Naive thymus-derived CD4-positive, alpha-beta T cell (primary cell): ENCODE measurements at places on chromosomes 3 and 15. TPM values are rescaled to one million over a fixed set of nuclear protein-coding genes. Genes with fewer than 3 reads are reported as not detected.

The LRRC34 gene
- 0.32 TPM for total RNA-seq

- DNase-seq = no peak
These were observed 320.9 kb downstream of the PTPRG start for GRCh38 chr3:61882253-61882652.

DNA sequence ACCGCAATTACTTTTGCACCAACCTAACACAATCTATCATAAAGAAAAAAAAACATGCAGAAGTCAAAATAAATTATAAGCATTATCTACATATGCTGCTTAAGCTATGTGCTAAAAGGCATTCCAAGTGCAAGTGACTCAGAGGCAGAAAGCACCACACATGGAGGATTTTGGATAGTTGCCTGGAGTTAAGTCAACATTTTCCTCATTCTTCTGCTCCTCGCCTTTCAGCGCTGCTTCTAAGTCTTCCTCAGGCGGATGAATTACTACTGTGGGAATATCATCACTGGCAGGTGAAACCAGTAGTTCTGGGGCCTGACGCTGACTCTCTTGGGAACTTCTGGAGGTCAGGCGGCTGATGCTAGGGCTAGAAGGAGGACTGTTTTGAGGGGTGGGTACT, 53.1 kb downstream of the SLC4A7 start:
- DNase-seq = no peak

The TTLL13 gene
- total RNA-seq = 0.51 and 1.8 TPM in 2 replicates

- DNase-seq = no peak
These were observed 224.6 kb downstream of the GREM1 start for GRCh38 chr15:32942401-32942841.
